ENCODE measurements at places on chromosomes 12 and 14. TPM values are rescaled to one million over a fixed set of nuclear protein-coding genes. Genes with fewer than 3 reads are reported as not detected.

DNA sequence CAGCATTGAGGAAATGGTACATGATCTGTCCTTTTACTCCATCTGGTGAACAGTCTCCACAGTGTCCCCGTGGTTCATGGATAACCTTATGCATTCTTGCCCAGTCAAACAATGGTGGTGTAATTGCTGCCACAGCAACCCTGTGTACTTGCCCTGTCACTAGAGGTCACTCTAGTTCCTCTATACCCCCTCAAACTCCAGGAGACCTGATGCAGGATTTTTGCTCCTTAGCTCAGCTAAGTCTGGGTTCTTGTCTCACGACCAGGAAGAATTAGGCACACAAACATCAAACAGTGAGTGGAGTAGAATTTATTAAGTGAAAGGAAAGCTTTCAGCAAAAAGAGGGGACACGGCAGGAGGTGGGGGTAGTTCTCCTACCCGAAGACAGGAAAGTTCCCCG, 24.7 kb upstream of the EEA1 start:
- no peaks in the 10 kb centered on the region for H3K27me3 ChIP-seq
- H3K4me3 ChIP-seq = peak overlapping the region; percentile 12
- H3K4me1 ChIP-seq = no peaks in the 10 kb centered on the region
- no peaks in the 10 kb centered on the region for H3K36me3 ChIP-seq

DNA sequence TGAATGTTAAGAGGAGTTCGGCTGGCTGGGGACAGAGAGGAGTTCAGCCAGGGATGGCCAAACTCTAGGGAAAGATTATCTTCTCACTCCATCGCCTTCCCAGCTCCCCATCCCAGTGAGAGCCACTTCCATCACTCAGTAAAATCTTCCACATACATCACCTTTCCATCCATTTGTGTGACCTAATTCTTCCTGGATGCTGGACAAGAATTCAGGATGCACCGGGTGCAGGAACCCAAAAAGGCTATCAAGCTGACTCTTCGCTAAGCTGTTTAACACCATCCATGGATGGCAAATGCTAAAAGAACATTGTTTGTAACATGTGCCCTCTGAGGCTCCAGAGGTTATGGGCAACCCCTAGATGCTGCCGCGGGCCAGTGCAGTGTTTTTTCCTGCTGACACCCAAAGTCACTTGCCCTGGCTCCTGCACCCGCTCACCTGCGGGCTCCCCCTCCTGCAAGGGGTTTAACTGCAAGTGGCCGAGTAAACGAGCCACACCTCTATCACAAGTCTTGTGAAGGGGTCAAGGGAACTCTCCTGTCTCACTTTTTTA, 216.0 kb upstream of the NPAS3 start:
- no peak for DNase-seq
- H3K4me3 ChIP-seq = no peak overlapping the region
- H3K27me3 ChIP-seq = no peaks in the 10 kb centered on the region
- H3K4me1 ChIP-seq = no peaks in the 10 kb centered on the region

- no peaks in the 10 kb centered on the region for H3K27me3 ChIP-seq
- no peak overlapping the region for H3K27ac ChIP-seq
- H3K4me3 ChIP-seq = no peak overlapping the region
- no peak for DNase-seq
- H3K4me1 ChIP-seq = no peaks in the 10 kb centered on the region
Observed at GRCh38 chr12:32989705-32990104, 93.1 kb upstream of the PKP2 start.

Gene VIPAS39
- total RNA-seq = 9.8 TPM

GRCh38 chr12:65868133-65868705, 43.9 kb downstream of the HMGA2 start:
- no peaks in the 10 kb centered on the region for H3K27me3 ChIP-seq
- no peak overlapping the region for H3K27ac ChIP-seq
- no peak for DNase-seq
- no peaks in the 10 kb centered on the region for H3K36me3 ChIP-seq
- H3K4me3 ChIP-seq = no peak overlapping the region
- no peaks in the 10 kb centered on the region for H3K4me1 ChIP-seq

- H3K36me3 ChIP-seq = no peaks in the 10 kb centered on the region
- no peak overlapping the region for H3K4me3 ChIP-seq
- no peaks in the 10 kb centered on the region for H3K27me3 ChIP-seq
- no peak overlapping the region for H3K27ac ChIP-seq
- H3K4me1 ChIP-seq = peaks cover 4% of the 10 kb centered on the region
Observed at GRCh38 chr12:71125515-71125914, 32.3 kb downstream of the TSPAN8 start.

Gene FOXM1
- not detected for total RNA-seq

DNA sequence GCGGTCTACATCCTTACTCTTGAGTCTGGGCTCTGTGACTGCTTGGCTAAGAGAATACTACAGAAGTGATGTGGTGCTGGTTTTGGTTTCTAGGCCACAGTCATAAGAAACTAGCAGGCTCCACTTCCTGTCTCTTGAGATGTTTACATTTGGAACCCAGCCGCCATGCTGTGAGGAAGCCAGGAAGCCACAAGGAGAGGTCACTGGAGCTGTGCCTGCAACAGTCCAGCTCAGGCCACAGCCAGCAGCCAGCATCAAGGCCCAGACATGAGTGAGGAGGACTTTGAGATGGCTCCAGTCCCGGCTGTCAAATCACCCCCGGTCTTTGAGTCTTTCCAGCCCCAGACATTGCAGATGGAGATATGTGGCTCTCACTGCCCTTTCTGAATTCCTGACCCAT, 12.9 kb upstream of the FAM181A start:
- H3K4me1 ChIP-seq = no peaks in the 10 kb centered on the region
- no peak overlapping the region for H3K27ac ChIP-seq
- H3K4me3 ChIP-seq = no peak overlapping the region
- H3K36me3 ChIP-seq = no peaks in the 10 kb centered on the region

DNA sequence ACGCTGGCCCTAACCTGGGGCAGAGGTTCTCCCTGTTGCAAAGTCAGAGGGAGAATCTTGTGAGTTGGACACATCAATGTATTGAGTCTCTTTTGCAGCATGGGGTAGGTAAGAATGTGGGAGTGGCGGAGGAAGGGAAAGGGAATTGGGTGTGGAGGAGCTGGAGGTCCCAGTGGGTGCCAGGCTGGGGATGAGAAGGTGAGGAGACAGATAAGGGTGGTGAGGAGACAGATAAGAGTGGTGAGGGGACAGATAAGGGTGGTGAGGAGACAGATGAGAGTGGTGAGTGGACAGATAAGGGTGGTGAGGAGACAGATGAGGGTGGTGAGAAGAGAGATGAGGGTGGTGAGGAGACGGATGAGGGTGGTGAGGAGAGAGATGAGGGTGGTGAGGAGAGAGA, 72.9 kb upstream of the SFSWAP start:
- no peak overlapping the region for H3K4me3 ChIP-seq
- no peaks in the 10 kb centered on the region for H3K4me1 ChIP-seq
- no peak overlapping the region for H3K27ac ChIP-seq
- DNase-seq = no peak

DNA sequence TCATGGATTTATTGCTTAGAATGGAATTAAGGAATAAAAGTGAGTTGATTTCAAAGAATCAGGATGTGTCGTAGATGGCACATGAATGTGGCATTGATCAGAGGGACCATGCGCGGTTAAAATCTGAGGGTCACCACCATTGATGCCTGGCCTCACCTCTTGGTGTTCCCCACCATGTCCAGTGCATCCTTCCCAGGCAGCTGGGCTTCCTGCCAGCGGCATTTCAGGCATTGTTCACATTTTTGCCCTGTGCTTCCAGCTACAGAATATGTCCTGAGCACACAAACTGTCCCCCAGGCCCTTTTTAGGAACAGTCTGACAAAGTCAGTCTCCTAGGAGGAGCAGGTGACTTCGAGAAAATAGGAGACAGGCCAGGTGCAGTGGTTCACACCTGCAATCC, 42.0 kb upstream of the TSPAN9 start:
- no peak for DNase-seq

Gene PAPLN
- 2.8 TPM for total RNA-seq

Gene HVCN1
- total RNA-seq = 5.4 TPM

- no peaks in the 10 kb centered on the region for H3K4me1 ChIP-seq
- H3K27ac ChIP-seq = no peak overlapping the region
- no peak for DNase-seq
- peaks cover 7% of the 10 kb centered on the region for H3K36me3 ChIP-seq
- H3K27me3 ChIP-seq = no peaks in the 10 kb centered on the region
- no peak overlapping the region for H3K4me3 ChIP-seq
Observed at GRCh38 chr12:122147514-122148290, 26.3 kb downstream of the IL31 start.
